ENCODE measurements at places on chromosomes 1 and 21.

DNA sequence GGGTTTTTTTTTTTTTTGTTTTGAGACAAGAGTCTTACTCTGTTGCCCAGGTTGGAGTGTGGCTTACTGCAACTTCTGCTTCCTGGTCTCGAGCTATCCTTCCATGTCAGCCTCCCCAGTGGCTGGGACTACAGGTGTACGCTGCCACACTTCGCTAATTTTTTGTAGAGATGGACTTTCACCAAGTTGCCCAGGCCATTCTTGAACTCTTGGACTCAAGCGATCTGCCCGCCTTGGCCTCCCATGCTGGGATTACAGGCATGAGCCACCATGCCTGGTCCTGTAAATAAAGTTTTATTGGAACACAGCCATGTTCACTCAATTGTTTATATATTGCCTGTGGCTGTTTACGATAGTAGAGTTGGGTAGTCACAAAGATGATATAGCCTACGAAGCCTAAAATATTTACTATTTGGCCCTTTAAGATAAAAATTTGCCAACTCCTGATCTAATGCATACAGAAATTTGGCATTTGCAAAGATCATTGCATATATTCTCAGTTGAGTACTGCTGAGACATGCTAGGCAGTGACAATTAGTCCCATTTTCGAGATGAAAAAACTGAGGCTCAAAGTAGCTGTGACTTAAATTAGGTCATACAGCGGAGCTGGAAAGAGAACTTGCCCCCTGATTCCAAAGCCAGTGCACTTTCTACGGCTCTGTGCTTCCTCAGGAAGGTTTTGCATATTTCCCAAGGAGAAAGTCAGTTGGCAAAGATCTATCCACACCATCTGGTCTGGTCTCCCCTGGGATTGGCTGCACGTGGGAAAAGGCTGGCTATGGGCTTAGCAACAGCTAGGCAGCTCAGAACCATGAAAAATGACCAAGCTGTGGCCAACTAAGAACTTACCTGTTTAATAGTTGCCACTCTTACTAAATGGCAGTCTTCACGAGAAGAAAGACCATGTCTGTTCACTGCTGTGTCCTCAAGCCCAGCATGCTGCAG, 19.4 kb downstream of the MECR start:
- no peak for DNase-seq

DNA sequence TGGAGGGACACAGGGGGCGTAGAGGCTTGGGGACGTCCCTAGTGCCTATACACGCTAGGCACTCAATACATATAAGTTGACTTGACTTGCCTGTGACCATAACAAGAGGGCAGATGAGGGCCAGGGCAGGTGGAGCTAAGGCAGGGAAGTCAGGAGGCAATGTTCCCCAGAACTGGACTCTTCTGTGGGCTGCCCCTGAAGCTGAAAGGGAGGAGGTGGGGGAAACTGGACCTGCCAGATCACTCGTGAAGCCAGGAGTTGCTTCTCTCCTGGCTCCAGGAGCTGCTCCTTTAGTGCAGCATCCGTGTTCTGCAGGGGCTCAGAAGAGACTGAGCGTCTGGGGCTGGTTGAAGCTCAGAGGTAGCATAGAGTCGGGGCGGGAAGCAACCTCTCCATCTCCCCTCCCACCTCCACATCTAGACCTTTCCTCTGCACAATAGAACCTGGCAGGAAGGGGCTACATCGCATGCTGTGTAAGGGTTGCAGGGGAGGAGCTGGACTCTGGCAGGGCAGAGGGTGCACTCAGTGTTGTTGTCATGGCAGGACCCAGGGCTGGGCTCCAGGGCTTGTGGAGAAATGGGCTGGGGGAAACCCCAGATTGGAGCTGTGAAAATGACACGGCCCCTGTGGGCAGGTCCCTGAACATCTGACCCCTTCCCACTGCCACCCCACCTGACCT, 2.9 kb upstream of the SEMA4A start:
- DNase-seq: no peak

GRCh38 chr1:35655196-35655595, 13.9 kb upstream of the PSMB2 start:
- DNase-seq: no peak

GRCh38 chr1:113259988-113260387, 130.3 kb upstream of the MAGI3 start:
- DNase-seq: no peak

DNA sequence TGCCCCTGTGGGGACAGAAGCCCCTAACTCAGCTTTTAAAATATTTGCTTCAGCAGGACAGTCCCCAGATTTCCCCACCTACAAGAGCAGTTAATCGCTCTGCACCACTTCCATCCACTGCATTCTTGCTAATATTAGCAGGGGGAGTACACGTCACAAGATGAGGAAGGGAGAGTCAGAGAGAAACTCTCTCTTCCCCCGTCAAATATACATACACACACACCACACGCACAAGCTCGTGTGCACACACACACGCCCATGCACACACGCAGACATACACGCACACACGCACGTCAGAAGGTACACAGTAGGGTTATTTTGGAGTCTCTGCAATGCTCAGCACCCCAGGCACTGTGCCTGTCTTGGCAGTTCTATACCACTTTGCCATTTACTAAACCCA, 2.1 kb downstream of the CLCA1 start:
- no peak for DNase-seq

DNA sequence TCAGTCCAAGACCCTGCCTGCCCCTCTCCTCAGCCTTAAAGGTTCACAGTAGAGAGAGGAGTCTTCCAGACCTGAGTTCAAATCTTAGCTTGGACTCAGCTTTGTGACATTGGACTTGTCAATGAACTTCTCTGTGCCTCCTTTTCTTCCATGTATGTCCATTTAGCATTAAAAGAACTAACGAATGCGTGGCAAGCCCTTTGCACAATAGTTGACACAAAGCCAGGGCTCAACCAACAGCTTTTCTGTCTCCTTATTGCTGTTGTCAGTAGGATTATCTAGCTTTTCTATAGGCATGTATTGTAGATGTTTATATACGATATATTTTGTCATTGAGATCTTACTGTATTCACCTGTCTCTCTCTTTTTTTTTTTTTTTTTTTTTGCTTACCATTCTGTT, 450.8 kb downstream of the PTPRU start:
- DNase-seq: no peak

GRCh38 chr1:247390116-247390791, 25.7 kb upstream of the NLRP3 start:
- peak; percentile 50 for DNase-seq

GRCh38 chr1:185632659-185633423, 101.3 kb upstream of the HMCN1 start:
- DNase-seq: peak; percentile 65

DNA sequence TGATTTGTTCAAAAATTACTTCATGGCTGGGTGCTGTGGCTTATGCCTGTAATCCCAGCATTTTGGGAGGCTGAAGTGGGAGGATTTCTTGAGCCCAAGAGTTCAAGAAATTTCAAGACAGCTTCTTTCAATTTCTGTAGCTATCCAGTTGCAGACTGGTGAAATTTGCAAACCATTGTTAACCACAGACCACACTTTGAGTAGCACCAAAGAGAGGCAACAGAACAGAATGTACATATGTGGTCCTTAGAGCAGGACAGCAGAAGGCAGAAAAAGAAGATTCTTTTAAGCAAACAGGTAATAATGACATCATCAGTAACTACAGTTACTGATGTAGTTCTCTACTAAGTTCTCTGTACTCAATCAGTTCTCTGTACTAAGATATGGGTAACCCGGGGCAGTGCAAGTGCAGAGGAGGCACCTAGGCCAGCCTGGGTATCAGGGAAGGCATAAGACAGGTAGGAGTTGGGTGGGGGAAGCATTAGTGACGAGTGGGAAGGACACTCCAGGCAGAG, 5.5 kb upstream of the KLF17 start:
- DNase-seq: no peak

GRCh38 chr1:209570743-209571142, 12.8 kb upstream of the CAMK1G start:
- DNase-seq: no peak

GRCh38 chr21:46029186-46029924, 47.8 kb downstream of the COL6A1 start:
- no peak for DNase-seq

DNA sequence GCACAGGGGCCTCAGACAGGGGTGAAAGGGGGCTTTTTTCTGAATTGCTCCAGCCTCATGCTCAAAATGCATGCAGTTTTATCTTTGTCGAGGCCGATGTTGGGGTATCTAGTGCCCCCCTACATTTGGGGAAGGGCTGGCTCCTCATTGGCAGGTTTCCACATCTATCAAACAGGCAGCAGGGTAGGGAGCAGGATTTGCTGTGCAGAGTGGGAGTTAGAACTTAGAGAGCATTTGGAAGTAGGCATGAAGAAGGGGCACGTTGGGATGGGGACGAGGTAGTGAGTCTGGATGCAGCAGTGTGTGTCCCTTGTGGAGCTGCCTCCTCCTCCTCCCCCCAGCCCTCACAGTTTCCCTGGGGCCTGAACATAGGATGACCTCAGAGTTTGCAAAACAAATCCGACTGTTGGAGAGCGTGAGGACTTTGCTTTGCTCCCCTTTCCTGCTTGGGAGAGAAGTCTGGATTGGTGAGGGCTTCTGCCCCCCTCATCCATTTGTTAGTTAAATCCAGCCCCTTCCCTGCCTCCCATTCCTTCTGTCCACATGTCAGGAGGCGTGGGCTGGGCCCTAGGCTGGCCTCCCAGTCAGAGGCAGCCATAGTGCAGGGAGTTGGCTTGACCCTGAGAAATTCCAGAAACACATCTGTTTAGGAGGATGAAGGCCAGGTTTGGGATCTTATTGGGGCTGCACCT, 36.9 kb upstream of the GPR37L1 start:
- DNase-seq: no peak

DNA sequence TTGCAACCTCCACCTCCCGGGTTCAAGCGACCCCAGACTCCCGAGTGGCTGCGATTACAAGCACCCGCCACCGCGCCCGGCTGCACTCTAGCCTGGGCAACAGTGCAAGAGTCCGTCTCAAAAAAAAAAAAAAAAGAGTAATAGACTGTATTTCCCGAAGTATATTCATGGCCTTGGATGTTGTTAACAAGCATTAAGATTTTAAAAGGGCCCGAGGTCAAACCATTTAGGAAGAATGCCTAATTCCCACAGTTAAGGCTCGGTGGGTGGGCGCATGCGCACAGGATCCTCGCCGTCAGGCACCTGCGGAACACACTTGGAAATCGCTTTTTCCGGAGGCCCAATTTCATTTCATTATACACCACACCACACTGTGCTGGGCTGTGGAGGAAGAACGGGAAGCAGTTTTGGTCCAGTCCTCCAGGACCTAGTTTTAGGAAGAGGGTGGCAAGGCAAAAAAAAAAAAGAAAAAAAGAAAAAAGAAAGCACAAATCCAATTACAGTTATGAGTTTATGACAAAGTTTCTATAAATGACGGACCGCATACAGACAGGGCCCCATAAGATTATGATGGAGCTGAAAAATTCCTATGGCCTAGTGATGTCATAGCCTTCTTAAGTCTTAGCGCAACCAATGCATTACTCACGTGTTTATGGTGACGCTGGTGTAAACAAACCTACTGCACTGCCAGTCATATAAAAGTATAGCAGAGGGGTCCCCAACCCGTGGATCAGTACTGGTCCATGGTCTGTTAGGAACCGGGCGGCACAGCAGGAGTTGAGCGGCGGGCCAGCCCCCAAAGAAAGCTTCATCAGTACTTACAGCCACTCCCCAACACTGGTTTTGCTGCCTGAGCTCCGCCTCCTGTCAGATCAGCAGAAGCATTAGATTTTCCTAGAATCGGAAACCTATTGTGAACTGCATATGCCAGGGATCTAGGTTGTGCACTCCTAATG, 38.2 kb downstream of the H3-3A start:
- no peak for DNase-seq

- no peak for DNase-seq
Observed at GRCh38 chr1:96384611-96385010, 337.0 kb upstream of the PTBP2 start.

- DNase-seq: no peak
Observed at GRCh38 chr1:43065616-43066399, 106.3 kb downstream of the EBNA1BP2 start.

GRCh38 chr1:186076006-186076405, 299.0 kb downstream of the TPR start:
- no peak for DNase-seq

- no peak for DNase-seq
Observed at GRCh38 chr1:179632868-179633267, 41.2 kb downstream of the TDRD5 start.

DNA sequence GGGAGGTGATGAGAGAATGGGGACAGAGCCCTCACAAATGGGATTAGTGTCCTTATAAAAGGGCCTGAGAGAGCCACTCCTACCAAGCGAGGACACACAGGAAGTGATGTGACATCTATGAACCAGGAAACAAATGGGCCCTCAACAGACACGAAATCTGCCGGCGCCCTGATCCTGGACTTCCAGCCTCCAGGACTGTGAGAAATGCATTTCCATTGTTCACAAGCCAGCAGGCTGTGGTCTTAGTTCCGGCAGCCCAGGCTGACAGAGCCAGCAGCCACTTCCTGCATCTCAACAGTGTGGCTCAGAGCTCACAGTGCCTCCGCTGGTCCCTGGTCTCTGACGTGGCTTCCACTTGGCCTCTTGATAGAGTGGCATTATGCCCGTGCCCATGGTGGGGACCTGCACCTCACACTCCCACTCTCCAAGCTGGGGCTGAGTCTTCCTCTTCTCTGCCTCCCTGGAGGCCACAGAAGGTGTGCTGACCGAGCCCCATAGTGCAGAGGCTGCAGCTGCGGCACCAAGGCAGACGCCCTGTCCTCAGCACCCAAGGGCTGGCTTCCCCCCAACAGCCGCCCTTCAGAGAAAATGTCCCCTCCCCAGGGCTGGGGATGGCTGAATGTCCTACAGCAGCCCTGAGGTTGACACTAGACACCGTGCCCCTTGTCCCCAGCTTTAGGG, 44.9 kb downstream of the ACOT7 start:
- DNase-seq: peak; percentile 76

DNA sequence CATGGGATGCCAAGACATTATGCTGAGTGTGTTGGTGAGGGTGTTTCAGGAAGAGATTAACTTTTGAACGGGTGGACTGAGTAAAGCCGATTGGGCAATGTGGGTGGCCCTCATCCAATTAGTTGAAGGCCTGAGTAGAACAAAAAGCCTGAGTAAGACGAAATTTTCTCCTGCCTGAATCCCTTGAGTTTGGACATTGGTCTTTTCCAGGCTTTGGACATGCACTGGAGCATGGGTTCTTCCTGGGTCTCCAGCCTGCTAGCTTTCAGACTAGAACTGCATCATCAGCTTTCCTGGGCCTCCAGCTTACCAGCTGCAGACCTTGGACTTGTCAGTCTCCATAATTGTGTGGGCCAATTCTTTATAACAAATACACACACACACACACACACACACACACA, 63.6 kb downstream of the NIBAN1 start:
- no peak for DNase-seq

DNA sequence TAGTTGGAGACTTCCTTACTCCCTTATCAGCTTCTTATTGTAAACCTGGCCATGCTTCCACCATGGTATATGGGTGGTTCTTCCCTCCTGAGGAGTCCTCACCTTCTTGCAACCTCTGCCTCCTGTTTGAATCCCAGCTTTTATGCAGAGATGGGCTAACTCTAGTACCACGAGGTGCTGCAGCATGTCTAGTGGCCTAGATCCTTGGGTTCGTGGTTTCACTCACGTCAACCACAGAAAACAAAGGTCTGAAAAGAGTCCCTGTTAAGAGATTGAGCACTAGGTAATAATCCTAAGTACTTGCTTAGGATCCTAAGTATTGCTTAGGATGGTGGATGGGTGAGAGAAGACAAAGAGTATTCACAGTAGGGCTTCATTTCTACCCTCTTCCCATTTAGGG, 133.7 kb downstream of the FCRL5 start:
- no peak for DNase-seq
